ENCODE measurements at places on chromosomes 5 and 9.

- no peak for DNase-seq
Observed at GRCh38 chr9:98193336-98193944, 1.0 kb upstream of the CORO2A start.

GRCh38 chr5:42970636-42971559, 69.2 kb downstream of the ANXA2R start:
- no peak for DNase-seq

DNA sequence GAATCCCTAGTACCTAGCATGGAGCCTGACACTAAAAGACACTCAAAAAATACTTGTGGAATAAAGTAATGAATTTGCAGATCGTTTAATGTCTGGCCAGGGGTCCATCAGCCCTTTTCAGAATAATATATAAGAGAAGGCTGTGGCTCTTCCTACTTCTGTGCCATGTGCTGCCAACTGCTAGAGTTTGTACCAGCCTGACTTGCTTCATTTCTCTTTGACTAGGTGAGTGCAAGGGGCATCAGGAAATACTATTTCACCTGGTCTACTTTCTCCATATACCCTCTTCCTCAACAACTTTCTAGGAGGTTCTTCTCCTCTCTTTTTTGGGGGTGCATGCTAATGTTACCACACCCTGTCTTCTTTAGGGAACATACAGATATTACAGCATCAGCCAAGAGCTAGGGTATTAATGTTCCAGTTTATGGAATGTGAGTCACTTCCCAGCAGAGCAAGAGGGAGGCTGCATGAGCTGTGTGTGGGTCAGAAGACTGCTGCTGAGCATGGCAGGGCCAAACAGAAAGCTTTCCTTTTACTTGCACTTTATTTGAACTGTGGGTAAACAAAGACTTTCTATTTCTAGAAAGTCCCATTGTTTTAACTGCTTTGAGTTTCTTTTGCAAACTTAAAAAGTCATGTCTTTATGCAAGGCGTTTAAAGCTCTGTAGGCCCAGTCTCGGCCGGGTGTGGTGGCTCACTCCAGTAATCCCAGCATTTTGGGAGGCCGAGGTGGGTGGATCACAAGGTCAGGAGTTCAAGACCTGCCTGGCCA, 158.9 kb downstream of the ADAMTSL1 start:
- no peak for DNase-seq

DNA sequence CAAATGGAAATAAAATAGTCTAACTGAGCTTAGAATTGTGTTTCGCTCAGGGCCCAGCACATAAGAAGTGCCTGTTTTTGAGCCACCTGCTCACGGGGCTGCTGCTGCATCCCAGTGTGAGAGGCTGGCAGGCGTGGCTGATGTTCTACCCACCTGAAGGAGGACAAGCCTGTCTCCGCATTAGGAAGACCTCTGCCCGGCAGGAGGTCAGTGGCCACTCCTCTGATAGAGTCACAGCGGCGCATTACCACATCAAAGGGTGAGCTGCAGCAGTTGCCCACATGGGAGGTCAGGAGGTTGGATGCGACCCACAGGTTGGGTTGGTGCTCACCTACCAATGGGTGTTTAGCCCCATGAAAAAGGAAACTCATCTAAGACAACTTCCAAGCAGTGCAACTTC, 3.7 kb upstream of the SLC6A7 start:
- DNase-seq: no peak

DNA sequence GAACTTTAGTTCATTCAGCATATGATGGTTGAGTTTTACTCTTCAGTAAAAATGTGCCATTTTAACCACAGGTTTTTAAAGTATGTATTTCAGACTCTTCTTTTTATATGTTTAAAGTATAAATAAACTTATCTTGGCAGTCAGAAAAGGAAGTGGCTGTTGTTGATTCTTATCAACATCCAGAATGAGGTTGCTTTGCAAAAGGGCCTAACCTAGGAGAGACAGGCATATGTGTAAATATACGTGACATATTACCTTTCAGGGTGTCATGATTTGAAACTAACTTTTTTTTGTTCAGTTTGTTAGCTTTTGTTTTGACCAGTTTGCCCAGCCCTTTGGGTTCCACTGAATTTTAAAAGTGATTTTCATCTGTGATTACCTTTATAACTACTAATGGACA, 7.4 kb downstream of the SMARCA2 start:
- no peak for DNase-seq

- DNase-seq: no peak
Observed at GRCh38 chr9:27572566-27572917, 739 bp downstream of the C9orf72 start.

DNA sequence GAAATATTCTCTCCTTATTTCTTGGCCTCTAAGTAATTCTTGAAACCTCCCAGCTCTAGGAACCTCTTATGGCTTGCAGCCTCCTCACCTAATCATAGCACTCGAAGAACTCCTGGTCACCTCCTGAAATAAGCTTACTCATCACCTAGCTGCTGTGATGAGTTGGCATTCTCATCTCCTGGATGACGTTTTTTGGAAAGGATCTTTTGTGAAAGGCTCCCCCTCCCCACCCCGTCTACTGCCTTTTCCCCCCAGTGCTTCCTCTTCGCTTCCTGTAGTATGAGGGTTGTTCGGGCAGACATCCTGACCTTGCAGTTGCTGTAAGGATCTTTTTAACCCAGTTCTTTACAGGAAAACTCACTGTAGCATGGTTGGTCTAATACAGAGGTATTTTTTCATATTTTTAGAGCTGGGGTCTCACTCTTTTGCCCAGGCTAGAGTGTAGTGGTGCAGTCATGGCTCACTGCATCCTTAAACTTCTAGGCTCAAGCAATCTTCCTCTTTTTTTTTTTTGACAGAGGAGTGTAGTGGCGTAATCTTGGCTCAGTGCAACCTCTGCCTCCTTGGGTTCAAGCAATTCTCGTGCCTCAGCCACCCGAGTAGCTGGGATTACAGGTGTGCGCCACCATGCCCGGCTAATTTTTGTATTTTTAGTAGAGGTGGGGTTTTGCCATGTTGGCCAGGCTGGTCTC, 41.8 kb downstream of the ARHGAP26 start:
- no peak for DNase-seq

- DNase-seq: no peak
Observed at GRCh38 chr9:99385215-99385614, 163.1 kb downstream of the SEC61B start.

GRCh38 chr5:37370550-37370863, 399 bp downstream of the NUP155 start:
- no peak for DNase-seq

GRCh38 chr9:136725612-136726011, 13.2 kb downstream of the DIPK1B start:
- DNase-seq: no peak

DNA sequence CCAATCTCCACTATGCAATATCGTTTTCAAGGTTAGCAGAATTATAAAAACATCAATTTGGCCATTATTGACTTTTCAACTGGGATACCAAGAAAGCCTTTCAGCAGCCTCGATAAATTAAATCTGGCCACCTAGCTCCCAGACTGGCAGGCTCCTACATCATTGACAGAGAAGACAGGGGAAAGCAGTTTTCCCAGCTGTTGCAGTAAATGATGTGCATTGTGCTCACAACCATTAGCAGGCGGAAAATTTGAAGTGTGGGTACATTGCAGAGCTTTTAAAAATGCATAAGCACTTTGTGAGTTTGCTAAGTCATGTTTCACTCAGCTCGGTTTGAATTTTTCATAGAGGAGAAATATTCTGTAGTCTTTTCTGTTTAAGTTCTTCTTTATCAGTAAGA, 297.9 kb downstream of the KCTD16 start:
- no peak for DNase-seq

DNA sequence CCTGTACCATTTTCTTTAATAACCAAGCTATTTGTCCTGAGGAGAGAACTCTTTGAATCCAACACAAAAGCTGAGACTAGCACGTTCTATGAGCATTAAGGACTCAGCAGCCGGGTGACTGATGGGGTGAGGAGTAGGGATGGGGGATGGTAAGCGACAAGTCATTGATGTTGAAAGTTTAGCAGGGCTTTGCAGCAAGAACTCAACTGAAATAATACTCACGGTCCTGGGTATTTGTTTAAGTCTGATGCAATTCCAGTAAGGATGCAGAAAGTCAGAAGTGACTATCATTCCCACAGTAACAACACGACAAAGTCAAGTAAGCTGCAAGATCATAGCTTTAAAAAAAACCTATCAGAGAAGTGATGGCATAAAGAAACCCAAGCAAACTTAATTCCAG, 131.1 kb downstream of the ACTL7B start:
- DNase-seq: no peak

DNA sequence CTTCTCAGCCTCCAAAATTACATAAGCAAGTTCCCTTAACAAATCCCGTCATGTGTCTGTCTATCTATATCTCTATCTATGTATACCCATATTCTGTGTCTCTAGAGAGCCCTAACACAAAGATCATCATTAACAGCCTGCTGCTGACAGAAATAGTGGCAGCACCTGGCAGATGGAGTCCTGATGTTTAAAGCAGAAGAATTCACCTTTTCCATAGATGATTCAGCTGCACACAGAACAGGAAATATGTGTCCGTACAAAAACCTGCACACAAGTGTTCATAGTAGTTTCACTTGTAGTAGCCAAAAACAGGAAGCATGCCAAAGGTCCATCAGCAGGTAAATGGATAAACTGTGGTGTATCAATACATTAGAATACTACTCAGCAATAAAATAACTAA, 45.0 kb upstream of the ACO1 start:
- no peak for DNase-seq

GRCh38 chr9:111399772-111400563, 69.9 kb upstream of the OR2K2 start:
- no peak for DNase-seq

DNA sequence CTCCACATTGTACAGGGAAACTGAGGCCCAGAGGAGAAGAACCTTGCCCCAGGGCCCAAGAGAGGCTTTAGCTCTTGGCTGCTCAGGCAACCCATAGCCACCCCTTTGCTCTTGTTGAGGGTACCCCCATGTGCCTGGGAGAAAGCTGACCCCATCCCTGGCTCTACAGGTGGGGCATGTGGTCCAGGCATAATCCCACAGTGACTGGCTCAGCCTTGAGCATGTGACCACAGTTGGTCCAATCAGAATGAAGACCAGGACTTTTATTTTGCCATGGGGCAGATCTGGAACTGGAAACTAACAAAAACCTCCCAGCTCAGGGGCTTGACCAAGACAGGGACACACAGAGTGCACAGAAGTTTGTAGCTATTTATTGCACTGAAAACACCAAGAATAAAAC, 29.3 kb downstream of the SLC6A7 start:
- no peak for DNase-seq

- DNase-seq: no peak
Observed at GRCh38 chr5:160318409-160318808, 6.0 kb upstream of the CCNJL start.

- DNase-seq: no peak
Observed at GRCh38 chr5:39020458-39020857, 53.7 kb downstream of the RICTOR start.

DNA sequence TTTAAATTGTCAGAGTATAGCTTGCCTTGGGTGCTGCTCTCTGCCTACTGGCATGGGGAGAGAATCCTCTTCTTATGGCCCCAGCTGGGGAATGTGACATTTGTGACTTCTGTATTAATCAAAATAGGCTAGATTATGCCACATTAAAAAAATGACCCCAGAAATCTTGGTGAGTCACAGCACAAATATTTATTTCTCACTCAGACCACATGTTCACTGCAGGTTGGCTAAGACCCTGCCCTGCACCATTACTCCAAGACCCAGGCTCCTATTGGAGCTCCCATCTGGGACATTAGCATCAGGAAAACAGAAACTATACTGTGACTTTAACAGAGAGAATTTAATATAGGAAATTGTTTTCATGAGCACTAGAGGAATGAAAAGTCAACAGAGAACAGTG, 16.6 kb upstream of the WHRN start:
- no peak for DNase-seq

GRCh38 chr5:165420493-165420892, 1915.1 kb downstream of the MAT2B start:
- no peak for DNase-seq

DNA sequence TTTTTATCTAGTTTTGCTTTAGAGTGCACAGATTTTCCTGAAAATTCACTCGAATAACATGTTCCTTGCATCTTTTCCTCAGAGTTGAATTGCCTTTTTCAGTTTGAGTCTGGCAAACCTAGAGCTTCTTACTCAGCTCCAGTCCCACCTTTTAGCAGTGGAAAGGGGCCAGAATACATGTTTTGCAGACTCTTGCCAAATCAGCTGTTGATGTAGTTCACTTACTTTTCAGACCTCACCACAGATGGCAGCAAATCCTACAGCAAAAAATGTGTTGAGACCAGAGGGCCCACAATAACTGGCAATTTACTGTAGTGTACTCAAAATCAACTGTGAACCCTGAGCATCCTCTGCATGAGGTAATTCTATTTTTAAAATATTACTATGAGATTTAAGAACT, 545.2 kb upstream of the ACO1 start:
- no peak for DNase-seq

- DNase-seq: no peak
Observed at GRCh38 chr9:17695482-17695881, 116.6 kb downstream of the SH3GL2 start.

GRCh38 chr5:150034662-150035061, 34.1 kb downstream of the HMGXB3 start:
- no peak for DNase-seq

GRCh38 chr5:39274398-39275085, 55.2 kb upstream of the FYB1 start:
- no peak for DNase-seq

DNA sequence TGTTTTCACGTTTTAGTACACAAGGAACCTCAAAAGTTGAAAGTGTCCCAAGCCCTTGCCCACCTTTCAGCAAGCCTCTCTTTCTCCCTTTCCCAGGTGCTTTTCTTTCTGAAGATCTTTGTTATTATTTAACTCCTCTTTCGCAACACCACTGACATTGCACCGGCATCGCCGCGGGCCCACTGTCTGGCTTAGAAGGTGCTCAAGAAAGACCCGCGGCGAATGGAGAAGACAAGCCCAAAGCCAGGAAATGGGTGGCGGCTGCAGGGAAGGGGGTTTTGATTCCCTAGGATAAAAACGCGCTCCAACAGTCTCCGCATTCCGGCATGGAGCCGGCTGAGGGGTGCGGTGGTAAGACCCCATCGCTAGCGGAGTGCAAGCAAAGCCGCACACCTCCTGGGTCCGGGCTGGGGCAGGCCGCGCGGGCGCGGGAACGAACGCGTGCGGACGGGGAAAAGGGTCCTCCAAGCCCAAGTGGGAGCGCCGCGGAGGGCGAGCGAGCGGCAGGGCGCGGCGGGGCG, 404 bp upstream of the AFAP1L1 start:
- no peak for DNase-seq

- DNase-seq: no peak
Observed at GRCh38 chr9:91359083-91359482, 2.6 kb downstream of the AUH start.

DNA sequence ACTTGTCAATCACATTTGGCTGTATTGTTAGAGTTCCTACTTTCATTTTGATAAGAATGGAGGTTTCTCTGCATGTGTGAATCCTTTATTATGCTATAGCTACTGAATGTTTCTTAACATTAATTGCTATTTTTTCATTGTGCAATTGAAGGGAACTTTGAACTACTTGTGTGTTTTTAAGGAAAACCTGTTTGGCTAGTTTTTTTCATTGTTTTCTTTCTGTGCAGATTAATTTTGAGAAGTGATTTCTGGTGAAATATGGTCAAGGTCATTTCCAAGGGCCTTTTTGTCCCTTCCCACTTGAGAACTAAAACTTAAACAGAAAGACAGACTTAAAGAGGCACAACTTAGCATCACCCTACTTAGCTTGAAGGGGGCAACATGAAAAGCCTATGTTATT, 1309.2 kb upstream of the WWC1 start:
- no peak for DNase-seq

GRCh38 chr5:158979749-158980521, 119.8 kb downstream of the EBF1 start:
- no peak for DNase-seq
